ENCODE measurements at places on chromosomes 2 and 18.
A peak's percentile ranks its signal among the peaks of the same experiment; 100 is the strongest.

DNA sequence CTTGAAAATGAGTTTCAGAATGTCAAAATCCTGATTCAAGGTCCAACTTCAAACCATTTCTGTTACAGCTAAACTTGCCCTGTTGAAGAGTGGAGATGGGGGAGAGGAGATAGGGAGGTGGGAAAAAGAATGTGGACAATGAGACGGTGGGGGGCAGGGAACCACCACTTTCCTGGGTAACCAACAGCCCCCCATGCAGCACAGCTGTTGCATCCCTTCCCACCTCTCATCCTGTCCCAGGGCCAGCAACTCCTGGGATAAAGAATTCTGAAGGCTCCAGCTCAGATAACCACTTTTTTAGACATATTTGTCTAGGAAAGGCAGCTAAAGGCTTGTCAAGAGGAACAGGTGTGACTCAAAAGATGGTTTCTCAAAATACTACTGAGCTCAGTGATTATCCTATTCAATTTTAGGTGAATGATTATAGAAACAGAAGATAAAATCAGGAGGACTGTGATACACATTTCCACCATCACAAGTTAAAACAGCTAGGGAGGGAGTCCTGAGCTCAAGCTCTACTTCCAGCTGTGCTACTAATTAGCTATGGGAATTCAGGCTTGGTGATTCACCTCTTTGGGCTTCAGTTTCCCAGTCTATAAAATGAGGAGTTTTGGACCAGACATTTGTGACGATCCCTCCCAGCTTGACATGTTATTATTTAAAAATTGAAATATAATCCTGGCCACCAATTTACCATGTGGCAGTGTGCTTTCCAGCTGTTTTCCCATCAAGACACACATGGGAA lies 36.3 kb downstream of the HDHD2 start:
- no peak for DNase-seq

DNA sequence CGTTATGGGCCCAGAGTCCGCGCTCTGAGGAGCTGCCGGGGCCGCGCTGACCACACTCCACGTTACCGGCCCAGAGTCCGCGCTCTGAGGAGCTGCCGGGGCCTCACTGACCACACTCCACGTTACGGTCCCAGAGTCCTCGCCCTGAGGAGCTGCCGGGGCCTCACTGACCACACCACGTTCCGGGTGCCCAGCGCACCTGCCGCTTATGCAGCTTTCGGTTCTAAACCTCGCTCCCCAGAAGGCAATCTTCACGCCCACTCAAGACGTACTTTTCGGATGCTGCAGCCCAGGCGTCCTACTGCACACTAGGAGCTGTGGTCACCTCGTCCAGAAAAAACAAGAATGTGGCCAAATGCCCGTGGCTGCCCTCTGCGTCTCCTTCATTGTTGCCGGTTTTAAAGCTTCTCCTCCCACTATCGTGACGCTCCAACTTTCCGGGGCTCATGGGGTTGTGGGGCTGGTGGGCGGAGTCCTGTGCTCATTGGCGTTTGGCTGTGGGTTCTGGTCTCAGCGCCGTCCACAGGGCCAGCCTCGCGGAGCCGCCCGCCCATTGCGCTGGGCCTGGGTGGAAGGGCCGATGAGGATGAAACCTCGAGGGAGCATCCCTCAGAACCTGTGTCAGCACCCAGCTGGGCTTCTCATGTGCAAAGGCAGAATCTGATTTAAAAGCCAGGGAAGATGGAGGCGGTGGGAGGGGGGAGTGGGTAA lies 11.9 kb downstream of the KCNG2 start:
- DNase-seq, result no peak

GRCh38 chr2:97991081-97991856 lies 4.5 kb downstream of the TMEM131 start:
- DNase-seq, result no peak

GRCh38 chr18:6566338-6566911 lies 151.7 kb upstream of the L3MBTL4 start:
- no peak for DNase-seq

DNA sequence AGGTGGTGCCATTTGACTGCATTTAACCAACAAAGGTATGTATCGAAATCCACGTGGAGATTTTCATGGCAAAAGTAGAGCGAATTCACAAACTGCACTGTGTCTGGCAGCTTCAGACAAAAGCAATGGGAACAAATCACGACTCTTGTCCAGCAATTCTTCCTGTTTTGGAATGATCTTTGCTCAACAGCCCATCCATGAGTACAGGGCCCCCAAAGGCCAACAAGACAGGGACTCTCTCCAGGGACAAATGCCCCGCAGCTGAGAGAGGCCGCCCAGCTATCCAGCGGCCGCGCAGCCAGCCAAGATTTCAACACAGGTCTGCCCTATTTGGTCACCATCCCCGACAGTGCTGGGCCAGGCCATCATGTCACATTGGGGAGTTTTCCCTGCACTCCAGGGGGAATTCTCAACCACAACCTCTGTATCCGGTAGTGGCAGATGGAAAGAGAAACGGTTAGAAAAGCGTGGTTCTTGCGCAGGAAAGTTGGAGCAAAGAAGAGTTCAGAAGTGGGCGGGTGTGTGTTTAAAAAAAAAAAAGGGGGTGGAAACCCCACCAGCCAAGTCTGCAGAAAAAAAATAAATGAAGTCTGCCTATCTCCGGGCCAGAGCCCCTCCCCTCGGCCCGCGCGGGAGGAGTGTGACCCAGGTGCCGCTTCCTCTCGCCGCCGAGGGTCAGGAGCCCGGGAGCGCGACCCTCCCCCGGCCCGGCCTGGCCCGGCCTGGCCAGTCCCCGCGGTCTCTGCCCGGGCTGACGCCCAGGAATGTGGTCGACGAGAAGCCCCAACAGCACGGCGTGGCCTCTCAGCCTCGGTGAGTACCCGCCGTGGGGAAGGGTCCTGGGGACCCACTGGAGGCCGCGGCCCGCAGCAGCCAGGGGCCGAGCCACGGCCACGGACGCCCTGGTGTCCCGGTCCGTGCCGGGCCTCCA lies at the start of gene GYPC:
GYPC (plus strand) TSS at position 659 of the 931 bp plus-strand sequence; CDS start at position 765, 106 bp downstream.
- DNase-seq, result peak; percentile 83

DNA sequence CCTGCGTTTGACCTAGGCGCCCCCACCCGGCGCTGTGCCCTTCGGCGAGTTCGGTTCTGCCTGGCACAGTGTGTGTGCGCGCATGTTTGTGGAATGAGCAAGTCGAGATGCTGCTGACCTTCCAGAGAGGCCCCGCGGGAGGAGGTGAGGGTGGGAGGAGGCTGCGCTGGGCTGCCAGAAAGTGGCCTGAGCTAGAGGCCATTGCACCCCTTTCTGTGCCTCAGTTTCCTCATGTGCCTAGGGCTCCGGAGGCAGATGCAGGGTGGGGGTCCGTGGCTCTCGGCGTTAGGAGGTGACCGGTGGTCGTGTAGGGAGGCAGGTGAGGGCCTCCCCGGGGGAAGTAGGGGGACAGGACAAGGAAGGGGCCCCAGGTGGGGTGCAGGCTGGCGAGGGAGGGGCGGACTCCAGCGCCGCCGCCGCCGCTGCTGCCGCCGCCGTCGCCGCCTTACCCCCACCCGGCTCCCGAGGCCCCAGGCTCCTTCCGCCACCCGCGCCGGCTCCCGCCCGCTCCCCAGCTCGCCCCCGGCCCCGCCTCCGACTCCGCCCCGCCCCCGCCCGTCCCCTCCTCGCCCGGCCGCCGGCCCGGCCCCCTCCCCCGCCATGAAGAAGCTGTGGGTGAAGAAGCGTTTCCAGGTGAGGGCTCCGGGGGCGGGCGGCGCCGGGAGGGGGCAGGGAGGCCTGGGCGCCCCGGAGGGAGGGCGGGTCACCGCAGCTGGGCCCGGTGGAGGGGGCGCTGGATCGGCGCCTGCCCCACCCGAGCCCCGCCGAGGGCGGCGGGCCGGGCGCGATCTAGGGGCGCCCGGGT lies 7.0 kb downstream of the SPEG start:
- peak; percentile 61 for DNase-seq

DNA sequence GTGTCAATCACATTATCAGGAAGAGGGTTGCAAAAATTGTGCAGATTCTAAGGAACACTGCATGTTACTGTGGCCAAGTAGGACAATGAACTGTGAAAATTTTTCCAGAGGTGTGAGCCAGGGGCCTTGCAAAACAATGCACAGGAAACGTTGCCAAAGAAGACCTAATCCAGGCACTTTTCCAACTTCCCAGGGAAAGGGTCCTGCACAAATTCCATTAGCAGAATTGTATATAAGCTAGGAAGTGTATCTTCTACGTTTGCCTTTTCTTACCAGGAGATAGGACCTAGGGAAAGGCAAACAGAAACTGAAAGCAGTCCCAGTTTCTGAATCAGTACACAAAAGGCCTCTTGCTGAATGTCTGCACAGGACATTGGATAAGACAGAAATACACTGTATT lies 1888.3 kb upstream of the CELF4 start:
- no peak for DNase-seq

GRCh38 chr2:139360654-139361053 lies 580.5 kb upstream of the NXPH2 start:
- no peak for DNase-seq

GRCh38 chr2:170362871-170363631 lies 185.1 kb downstream of the MYO3B start:
- DNase-seq, result no peak

GRCh38 chr18:8967573-8967972 lies 134.9 kb upstream of the NDUFV2 start:
- DNase-seq, result no peak

- no peak for DNase-seq
Observed at GRCh38 chr18:27954226-27954625, 222.7 kb downstream of the CDH2 start.

DNA sequence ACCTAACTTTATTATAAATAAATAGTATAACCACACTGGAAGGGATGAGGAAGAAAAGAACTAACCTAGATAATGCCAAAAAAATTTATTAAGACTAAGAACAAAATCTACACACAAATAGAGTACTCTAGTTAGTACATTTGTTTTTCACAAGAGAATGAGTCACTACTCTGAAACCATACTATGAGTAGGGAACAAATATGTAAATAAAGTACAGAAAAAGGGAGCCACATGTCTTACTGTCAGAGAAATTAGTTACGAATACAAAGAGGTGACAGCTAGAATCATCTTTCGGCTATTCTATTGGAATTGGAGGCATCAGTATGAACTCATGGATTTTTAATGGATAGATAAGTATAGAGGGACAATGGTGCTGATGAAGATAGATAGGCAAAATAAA lies 150.5 kb downstream of the COPS8 start:
- DNase-seq, result no peak

Measured in CD4-positive, alpha-beta T cell (primary cell).